ENCODE measurements at places on chromosomes 11 and 22. TPM values are rescaled to one million over a fixed set of nuclear protein-coding genes. Genes with fewer than 3 reads are reported as not detected.

EMID1 gene
- 0.76 TPM for total RNA-seq

ADM2 gene
- total RNA-seq = 3.0 TPM

CD3D gene
- not detected for total RNA-seq

MRGPRX3 gene
- not detected for total RNA-seq

ARHGAP32 gene
- 11.9 TPM for total RNA-seq

TRIM68 gene
- 12.3 TPM for total RNA-seq

NXPE1 gene
- 0.11 TPM for total RNA-seq

KCTD14 gene
- 3.7 TPM for total RNA-seq

OTOG gene
- total RNA-seq = not detected

CCDC134 gene
- 8.8 TPM for total RNA-seq

GVQW3 gene
- total RNA-seq = 3.3 TPM

SAMM50 gene
- total RNA-seq = 52.9 TPM

SLC22A6 gene
- not detected for total RNA-seq

ASCL2 gene
- total RNA-seq = not detected

EIF1AD gene
- total RNA-seq = 26.6 TPM

OR51B4 gene
- not detected for total RNA-seq

HOATZ gene
- total RNA-seq = not detected

TENM4 gene
- total RNA-seq = 0.13 TPM

GNG3 gene
- not detected for total RNA-seq

CSNK2A3 gene
- 2.7 TPM for total RNA-seq

GTSE1 gene
- total RNA-seq = 8.4 TPM

OR6A2 gene
- 0.76 TPM for total RNA-seq

PACSIN2 gene
- total RNA-seq = 27.3 TPM

PIWIL4 gene
- total RNA-seq = 6.8 TPM

KCNJ1 gene
- total RNA-seq = 0.11 TPM

OSM gene
- total RNA-seq = not detected

OR1S1 gene
- not detected for total RNA-seq

TMEM45B gene
- total RNA-seq = not detected

CADM1 gene
- total RNA-seq = 20.4 TPM

KRTAP5-1 gene
- not detected for total RNA-seq

KIRREL3 gene
- 1.6 TPM for total RNA-seq

CDC42EP1 gene
- 30.8 TPM for total RNA-seq

PSMA1 gene
- 160 TPM for total RNA-seq

OR5A1 gene
- not detected for total RNA-seq

ABCC8 gene
- 0.26 TPM for total RNA-seq

IL18 gene
- total RNA-seq = 0.39 TPM

DEFB131B gene
- total RNA-seq = not detected

CYB5R2 gene
- total RNA-seq = 29.0 TPM

F2 gene
- not detected for total RNA-seq

NRIP3 gene
- 10.2 TPM for total RNA-seq

FRMD8 gene
- total RNA-seq = 58.9 TPM

FGF4 gene
- not detected for total RNA-seq

ZC3H12C gene
- 13.4 TPM for total RNA-seq

SPA17 gene
- total RNA-seq = 18.9 TPM

MS4A5 gene
- total RNA-seq = not detected

MICAL3 gene
- 40.1 TPM for total RNA-seq

MS4A3 gene
- total RNA-seq = not detected

UPK3A gene
- total RNA-seq = not detected

GATD1 gene
- total RNA-seq = 26.9 TPM

CHORDC1 gene
- total RNA-seq = 38.8 TPM

RHOD gene
- total RNA-seq = 38.4 TPM

SRRD gene
- total RNA-seq = 20.1 TPM

DNAJB13 gene
- not detected for total RNA-seq

OR52N4 gene
- total RNA-seq = not detected

TPBGL gene
- not detected for total RNA-seq

CDCA5 gene
- 5.4 TPM for total RNA-seq

Data from articular chondrocyte of knee joint (primary cell).